ENCODE measurements at places on chromosomes 11 and 22.
A peak's percentile ranks its signal among the peaks of the same experiment; 100 is the strongest.

DNA sequence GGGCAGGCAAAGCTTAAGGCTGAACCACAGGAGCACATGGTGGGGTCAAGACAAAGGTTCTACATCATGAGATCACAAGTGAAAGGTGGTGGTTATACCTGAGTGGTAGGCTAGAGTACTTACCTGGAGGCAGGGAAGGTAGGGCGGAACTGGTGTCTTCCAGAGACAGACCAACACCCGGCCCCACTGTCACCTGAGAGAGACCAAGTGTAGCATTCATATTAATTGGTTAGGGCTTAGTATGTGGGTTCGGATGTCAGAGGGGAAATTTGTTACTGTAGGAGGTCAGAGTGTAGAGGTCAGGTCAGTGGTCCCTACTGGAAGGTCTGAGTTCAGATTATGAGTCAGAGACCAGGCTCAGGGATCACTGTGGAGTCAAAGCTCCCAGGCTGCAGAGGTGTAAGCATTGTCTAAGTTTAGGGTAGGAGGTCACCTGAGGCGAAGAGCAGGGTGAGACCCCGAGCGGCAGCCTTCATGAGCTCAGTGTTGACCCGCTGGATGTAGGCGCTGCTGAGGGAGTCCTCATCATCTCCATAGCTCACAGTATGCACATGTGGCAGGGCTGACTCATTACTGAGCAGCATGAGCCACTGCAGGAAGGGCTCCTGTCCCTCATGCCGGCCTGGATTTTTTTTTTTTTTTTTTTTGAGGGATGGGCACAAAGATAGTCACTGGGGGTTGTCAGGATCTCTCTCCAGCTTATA is 3.2 kb downstream of the TPP1 start:
- no peak for DNase-seq

GRCh38 chr11:11095831-11096723 is 238.2 kb upstream of the ZBED5 start:
- no peak for DNase-seq

GRCh38 chr11:13920756-13921155 is 41.8 kb upstream of the SPON1 start:
- no peak for DNase-seq

- DNase-seq = no peak
Observed at GRCh38 chr11:29163231-29163630, 853.6 kb downstream of the KCNA4 start.

GRCh38 chr22:50625131-50625567 is 2.8 kb downstream of the ARSA start:
- DNase-seq = no peak

DNA sequence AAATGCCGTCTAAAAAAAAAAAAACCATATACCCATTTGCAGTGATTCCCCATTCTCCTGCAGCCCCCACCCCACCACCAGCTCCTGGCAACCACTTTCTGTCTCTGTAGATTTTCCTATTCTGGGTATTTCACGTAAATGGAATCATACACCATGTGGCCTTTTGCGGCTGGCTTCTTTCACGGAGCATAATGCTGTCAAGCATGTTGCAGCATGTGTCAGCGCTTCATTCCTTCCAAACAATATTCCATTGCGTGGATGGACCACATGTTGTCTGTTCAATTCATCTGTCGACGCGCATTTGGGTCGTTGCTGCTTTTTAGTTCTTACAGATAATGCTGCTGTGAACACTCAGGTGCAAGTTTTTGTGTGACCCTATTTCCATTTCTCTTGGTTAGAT is 14.8 kb upstream of the EMID1 start:
- DNase-seq = no peak

- DNase-seq = no peak
Observed at GRCh38 chr11:69409812-69410645, 71.4 kb upstream of the LINC01488 start.

DNA sequence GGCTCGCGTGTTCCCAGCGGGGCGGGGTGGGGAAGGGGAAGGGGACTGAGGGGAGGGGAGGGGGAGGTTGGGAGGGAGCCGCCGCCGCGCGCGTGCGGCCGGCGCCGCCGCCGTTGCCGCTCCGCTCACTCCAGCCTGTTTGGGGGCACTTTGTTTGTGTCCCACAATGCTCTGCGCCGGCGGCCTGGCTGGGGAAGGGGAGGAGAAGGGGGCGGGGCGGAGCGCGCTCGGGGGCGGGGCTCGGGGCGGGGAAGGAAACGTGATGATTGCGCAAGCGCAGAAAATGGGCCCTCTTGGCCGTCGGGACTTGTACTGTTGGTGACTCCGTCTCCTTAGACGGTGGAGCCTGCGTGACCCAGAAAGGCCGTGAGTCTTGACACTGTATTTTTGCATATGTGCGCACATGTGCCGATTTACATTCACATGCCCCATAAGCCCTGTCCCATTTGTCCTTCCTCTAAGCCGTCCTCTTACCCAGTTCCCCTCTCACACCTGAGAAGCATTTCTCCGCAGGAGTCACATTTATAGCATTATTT is at the start of gene ZBTB44:
TSS of gene ZBTB44 (minus strand) at position 168 of the 536 bp plus-strand sequence. CDS start 53,044 bp downstream, outside the sequence.
- peak; percentile 94 for DNase-seq

GRCh38 chr11:98561877-98562395 is 458.8 kb upstream of the CNTN5 start:
- DNase-seq = no peak

GRCh38 chr22:31637891-31638618 is 24.0 kb downstream of the PISD start:
- peak; percentile 2 for DNase-seq

- DNase-seq = no peak
Observed at GRCh38 chr22:48112687-48113521, 1350.5 kb downstream of the TBC1D22A start.

DNA sequence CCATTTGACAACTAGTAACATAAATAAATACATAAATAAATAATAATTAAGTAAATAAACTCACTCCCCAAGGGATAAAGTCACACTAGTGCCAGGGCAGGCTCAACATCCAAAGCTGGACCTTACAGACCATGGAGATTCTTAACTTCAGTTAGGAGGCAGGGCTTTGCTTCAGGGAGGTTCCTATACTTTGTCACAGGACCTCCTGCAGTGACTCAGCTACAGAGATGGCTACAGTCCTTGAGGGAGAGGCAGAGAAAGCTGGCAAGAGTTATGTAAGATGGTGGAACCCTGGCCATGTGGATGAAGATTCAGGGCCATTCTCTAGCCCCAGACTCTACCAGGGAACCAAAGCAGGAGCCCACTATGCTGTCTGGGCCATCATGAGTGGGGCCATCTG is 74.1 kb upstream of the CADM1 start:
- no peak for DNase-seq
